ENCODE measurements at places on chromosomes 11 and 22. TPM values are rescaled to one million over a fixed set of nuclear protein-coding genes. Genes with fewer than 3 reads are reported as not detected.

The IL18 gene
- total RNA-seq = 2.0 TPM

The SLC1A2 gene
- total RNA-seq = 192 TPM

The ASRGL1 gene
- total RNA-seq = 24.6 TPM

The DMC1 gene
- 3.4 TPM for total RNA-seq

The HIRA gene
- total RNA-seq = 21.4 TPM

All from temporal lobe (tissue), 4 donors.